Left ventricle myocardium inferior (tissue), 1 donor: ENCODE measurements at places on chromosomes 4 and X. TPM values are rescaled to one million over a fixed set of nuclear protein-coding genes. Genes with fewer than 3 reads are reported as not detected.

DNA sequence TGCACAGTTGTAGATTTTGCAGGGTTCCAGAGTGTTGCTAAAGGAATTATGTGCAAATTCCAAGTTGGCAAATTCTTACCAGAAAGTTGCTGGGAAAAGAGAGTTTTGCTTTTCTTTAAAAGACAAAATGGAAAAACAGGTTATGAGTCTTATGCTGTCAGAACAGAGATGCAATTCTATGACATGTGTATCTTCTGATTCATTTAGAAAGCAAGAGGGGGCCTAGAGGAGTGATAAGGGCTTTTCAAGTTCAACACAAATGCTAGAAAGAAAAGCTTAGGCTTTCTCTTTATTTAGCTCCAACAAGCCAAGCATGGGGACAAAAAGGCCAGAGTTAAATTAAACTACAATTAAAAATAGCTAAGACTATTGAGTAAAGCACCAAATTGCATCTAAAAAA is 72.4 kb upstream of the GATB start:
- H3K27me3 ChIP-seq: no peaks in the 10 kb centered on the region
- no peak overlapping the region for H3K27ac ChIP-seq
- H3K4me3 ChIP-seq: no peak overlapping the region
- H3K36me3 ChIP-seq: no peaks in the 10 kb centered on the region
- DNase-seq: no peak
- no peaks in the 10 kb centered on the region for H3K4me1 ChIP-seq

- H3K36me3 ChIP-seq: no peaks in the 10 kb centered on the region
- no peak overlapping the region for H3K27ac ChIP-seq
- no peak overlapping the region for H3K4me3 ChIP-seq
- H3K27me3 ChIP-seq: no peaks in the 10 kb centered on the region
Measured at GRCh38 chr4:44558031-44558605, 93.3 kb downstream of the YIPF7 start.

- DNase-seq: no peak
- H3K27me3 ChIP-seq: no peaks in the 10 kb centered on the region
- H3K4me3 ChIP-seq: no peak overlapping the region
Measured at GRCh38 chrX:32041181-32041580, 969.3 kb upstream of the FTHL17 start.

Gene ZMAT1
- 5.6 TPM for total RNA-seq

Gene RFC1
- 22.0 TPM for total RNA-seq

DNA sequence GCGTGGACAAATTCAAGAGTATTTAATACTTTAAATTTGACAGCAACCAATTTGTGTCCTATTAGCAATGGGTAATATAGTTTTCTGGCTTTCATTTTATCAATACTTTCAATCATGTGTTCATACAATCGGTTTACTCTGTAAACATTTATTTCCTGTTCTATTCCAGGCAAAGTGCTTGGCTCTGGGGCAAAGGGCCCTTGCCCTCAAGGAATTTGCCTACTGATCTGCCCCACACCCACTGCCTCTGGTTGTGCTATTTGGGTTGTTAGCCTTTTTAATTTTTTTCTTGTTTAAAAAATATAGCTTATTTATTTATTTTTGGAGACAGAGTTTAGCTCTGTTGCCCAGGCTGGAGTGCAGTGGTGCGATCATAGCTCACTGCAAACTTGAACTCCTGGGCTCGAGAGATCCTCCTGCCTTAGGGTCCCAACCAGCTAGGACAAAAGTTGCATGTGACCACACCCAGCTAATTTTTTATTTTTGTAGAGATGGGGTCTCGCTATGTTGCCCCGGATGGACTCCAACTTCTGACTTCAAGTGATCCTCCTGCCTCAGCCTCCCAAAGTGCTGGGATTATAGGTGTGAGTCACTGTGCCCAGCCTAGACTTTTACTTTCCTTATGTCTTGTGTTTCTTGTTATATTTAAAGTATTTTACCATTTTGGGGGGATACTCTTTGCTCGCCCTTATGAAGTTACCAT is 30.7 kb upstream of the CBR4 start:
- H3K27ac ChIP-seq: no peak overlapping the region
- no peak for DNase-seq
- no peaks in the 10 kb centered on the region for H3K4me1 ChIP-seq
- no peaks in the 10 kb centered on the region for H3K36me3 ChIP-seq

DNA sequence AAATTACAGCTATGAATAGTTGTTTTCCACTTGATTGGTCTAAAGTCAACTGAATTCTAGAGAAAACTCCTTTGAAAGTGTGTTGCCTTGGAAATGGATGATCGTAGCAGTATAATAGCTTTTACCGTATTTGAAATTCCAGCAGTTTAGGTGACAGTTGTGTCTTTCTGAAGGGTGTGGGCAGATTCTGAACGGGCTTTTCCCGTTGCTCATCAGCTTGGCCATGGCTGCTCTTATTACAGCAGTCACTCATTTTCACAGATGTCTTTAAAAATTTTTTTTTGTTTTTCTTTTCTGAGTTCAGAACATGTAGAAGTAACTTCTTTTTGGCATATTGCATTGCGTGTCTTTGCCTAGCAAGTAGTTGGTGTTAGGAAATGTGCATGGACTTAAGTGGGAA is 69.6 kb upstream of the SLC4A4 start:
- H3K4me1 ChIP-seq: peaks cover 34% of the 10 kb centered on the region
- H3K27me3 ChIP-seq: no peaks in the 10 kb centered on the region
- DNase-seq: no peak

DNA sequence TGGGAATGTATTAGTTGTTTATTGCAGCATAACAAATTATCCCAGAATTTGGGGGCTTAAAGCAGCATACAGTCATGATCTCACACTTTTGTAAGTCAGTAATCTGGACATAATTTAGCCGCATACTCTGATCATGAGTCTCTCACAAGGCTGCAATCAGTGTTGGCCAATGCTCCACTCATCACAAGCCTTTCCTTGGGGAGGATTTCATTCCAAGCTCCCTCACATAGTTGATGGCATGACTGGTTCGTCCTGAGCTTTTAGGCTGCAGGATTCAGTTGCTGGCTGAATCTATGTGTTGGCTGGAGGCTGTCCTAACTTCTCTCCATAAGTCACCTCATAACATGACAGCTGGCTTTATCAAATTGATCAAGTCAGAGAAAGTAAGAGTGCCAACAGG is 1568.6 kb upstream of the PCDH7 start:
- no peak overlapping the region for H3K27ac ChIP-seq
- no peak overlapping the region for H3K4me3 ChIP-seq
- H3K27me3 ChIP-seq: no peaks in the 10 kb centered on the region
- DNase-seq: no peak
- no peaks in the 10 kb centered on the region for H3K4me1 ChIP-seq

DNA sequence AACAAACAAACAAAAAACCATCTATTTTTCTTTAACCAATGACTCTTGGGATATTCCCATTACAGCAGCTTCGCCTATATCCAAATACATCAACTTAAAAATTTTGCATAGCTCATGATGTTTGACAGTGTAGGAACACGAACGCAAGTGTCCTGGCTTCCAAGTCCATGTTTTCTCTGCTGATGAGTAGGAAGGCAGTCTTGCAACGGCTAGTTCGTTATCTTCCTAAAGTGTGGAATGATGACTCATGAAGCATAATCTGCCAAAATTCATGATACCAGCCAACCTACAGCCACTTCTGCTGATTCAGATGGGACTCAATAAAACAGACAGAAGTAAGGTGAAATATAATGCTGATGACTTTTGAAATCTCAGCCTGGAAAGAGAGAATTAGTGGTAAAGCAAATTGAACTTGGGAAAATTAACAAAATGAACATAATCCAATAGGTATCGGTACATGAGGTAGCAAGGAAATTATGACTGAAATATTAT is 6.4 kb upstream of the SEPTIN11 start:
- no peaks in the 10 kb centered on the region for H3K36me3 ChIP-seq
- H3K27me3 ChIP-seq: no peaks in the 10 kb centered on the region
- DNase-seq: no peak
- peaks cover 16% of the 10 kb centered on the region for H3K4me1 ChIP-seq
- no peak overlapping the region for H3K27ac ChIP-seq

Gene TBC1D9
- total RNA-seq: 11.4 TPM

DNA sequence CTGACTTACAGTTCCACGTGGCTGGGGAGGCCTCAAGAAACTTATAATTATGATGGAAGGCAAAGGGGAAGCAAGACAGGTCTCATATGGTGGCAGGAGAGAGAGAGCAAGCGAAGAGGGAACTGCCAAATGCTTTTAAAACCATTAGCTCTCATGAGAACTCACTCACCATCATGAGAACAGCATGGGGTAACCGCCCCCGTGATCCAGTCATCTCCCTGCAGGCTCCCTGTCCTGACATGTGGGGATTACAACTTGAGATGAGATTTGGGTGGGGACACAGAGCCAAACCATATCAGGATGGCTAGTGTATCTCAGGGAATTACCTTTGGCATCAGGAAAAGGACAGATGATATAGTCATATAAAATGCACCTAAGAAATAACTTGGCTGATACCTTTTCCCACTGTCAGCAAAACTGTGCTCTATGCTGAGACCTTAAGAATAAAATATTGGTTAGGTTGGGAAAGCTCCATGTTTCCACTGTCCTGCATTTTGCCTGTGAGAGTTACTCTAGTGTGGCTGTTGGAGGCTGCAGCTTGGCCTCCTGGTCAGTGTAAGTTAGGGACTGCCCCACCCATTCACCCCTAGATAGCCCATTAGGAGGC is 110.3 kb downstream of the UCHL1 start:
- no peaks in the 10 kb centered on the region for H3K36me3 ChIP-seq
- no peak overlapping the region for H3K4me3 ChIP-seq
- peaks cover 88% of the 10 kb centered on the region for H3K4me1 ChIP-seq
- no peak overlapping the region for H3K27ac ChIP-seq
- H3K27me3 ChIP-seq: no peaks in the 10 kb centered on the region

DNA sequence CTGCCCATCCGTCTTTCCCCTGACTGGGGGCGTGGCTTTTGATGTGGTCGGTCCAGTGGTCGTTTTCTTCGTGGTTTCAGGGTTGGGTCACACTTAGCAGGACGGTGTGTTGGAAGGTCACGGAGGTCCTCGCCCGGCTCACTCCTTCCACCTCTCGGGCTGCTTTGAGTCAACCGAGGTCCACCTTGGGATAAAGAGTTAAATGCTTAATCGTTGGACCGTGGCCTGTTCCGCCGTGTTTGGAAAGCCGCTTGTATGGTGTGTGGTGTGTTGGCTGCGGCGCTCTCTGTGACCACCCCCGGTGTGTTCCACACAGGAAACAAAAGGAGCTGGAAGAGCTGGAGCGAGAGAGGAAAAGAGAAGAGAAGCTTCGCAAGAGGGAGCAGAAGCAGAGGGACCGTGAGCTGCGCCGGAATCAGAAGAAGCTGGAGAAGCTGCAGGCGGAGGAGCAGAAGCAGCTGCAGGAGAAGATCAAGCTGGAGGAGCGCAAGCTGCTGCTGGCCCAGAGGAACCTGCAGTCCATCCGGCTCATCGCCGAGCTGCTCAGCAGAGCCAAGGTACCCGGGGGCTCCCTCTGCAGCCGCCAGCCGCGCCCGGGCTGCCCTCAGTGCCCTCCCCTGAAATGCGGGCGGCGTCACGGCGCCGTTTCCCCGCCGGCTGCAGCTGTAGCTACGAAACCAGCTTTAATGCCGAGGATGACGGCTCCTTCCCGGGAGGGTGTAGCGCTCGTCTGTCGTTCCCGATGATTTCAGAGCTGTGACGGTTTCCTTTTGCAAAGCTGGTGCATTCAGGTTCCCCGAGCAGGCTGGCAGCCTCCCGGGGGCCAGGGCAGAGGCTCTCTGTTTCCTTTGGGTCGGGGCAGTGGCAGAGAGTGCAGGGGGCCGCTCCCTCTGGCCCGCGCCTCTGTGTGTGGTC is 7.7 kb downstream of the AKAP17A start:
- peaks cover 28% of the 10 kb centered on the region for H3K4me1 ChIP-seq
- no peak for DNase-seq
- H3K27ac ChIP-seq: no peak overlapping the region
- H3K27me3 ChIP-seq: no peaks in the 10 kb centered on the region
- H3K36me3 ChIP-seq: peaks cover 91% of the 10 kb centered on the region

Gene ZAR1
- not detected for total RNA-seq

Gene MAGEA8
- not detected for total RNA-seq

Gene CNKSR2
- total RNA-seq: 0.47 TPM

Gene ABCB7
- total RNA-seq: 37.2 TPM

Gene CFAP47
- not detected for total RNA-seq

DNA sequence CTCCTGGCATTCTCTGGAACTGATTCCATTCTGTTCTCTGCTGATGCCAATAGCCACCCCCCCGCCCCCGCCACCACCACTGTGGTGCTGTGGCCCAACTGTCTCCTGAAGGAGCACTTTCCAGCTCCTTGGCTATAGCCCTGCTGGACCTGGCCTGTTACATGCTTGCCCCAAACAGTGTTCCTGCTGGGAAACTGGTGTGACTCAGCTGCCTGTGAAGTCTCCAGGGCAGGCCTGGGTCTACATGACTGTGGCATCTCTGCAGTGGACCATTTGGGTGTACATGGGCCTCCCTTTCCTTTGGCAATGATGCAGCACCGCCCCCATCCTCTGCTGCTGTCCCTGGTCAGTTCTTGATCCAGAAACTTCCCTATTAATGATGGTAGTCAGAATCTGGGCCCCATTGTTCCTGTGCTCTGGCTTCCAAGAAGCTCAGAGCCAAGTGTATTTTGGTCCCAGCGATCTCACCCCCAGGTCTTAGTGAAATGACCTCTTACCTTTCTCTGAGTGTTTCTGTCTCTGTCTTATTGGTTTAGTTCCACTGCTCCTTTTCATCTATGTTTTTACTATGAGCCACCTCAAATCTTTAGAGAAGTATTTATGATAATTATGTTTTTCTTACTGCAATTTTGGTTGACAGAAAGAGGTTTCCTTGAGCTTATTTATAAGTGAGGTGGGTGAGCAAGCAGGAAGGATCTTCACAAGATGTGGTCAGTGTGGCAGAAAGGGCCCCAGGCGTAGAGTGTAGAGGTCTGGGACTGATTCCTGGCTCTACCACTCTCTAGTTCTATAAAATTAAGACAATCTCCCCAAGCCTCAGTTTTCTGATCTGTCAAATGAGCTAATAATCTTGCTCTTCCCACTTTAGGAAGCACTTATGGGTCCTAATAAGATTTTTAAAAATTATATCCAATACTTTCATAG is 210.7 kb upstream of the EOLA2 start:
- H3K4me1 ChIP-seq: peaks cover 11% of the 10 kb centered on the region
- H3K36me3 ChIP-seq: no peaks in the 10 kb centered on the region
- no peak overlapping the region for H3K4me3 ChIP-seq
- DNase-seq: no peak
- H3K27ac ChIP-seq: no peak overlapping the region

DNA sequence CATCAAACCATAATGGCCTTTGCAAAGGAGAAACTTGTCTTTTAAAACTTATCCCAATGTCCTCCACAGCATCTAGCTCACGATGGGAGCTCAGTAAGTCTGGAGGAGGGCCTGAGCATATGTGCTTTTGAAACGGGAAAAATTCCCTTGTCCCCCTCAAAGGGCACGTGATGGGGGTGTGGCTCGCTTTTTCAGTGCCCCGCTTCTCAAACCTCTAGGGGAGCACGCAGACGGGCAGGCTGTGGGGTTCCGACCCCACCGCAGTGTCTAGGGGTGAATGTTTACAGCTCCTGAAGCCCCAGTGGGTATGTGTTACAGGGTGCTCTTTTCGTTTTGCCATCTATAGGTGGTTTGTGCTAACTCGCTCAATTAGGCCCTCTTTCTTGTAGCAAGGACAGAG is 31.2 kb downstream of the SLITRK2 start:
- H3K4me3 ChIP-seq: no peak overlapping the region
- H3K27me3 ChIP-seq: no peaks in the 10 kb centered on the region
- no peak overlapping the region for H3K27ac ChIP-seq
- DNase-seq: no peak
- H3K36me3 ChIP-seq: no peaks in the 10 kb centered on the region
